ENCODE measurements at places on chromosomes 6 and 20. TPM values are rescaled to one million over a fixed set of nuclear protein-coding genes. Genes with fewer than 3 reads are reported as not detected.

Gene DNAH8
- 0.12 TPM for total RNA-seq

Gene C6orf15
- not detected for total RNA-seq

Gene NOTCH4
- 1.4 TPM for total RNA-seq

Gene GTSF1L
- total RNA-seq = not detected

Gene ANGPT4
- not detected for total RNA-seq

Gene CALHM4
- total RNA-seq = not detected

Gene FILIP1
- total RNA-seq = 0.62 TPM

Gene KIF13A
- total RNA-seq = 78.9 TPM

All from uterine smooth muscle cell (primary cell).